ENCODE measurements at places on chromosomes 6 and 20. TPM values are rescaled to one million over a fixed set of nuclear protein-coding genes. Genes with fewer than 3 reads are reported as not detected.

The C20orf96 gene
- 2.4 TPM for total RNA-seq

The PCK1 gene
- not detected for total RNA-seq

The PAK5 gene
- not detected for total RNA-seq

The MPIG6B gene
- not detected for total RNA-seq

The BMP7 gene
- total RNA-seq, result not detected

The FLRT3 gene
- 8.7 TPM for total RNA-seq

The ACSS1 gene
- 3.6 TPM for total RNA-seq

The CABLES2 gene
- total RNA-seq, result 0.74 TPM

The MRPL14 gene
- 100.0 TPM for total RNA-seq

The HLA-DPA1 gene
- total RNA-seq, result 2.8 TPM

The APOM gene
- 2.8 TPM for total RNA-seq

The SCUBE3 gene
- total RNA-seq, result 1.8 TPM

The NECAB3 gene
- total RNA-seq, result 33.2 TPM

The MYLK2 gene
- total RNA-seq, result under 0.01 TPM

The VGLL2 gene
- total RNA-seq, result not detected

The KCNK15 gene
- 0.28 TPM for total RNA-seq

The C6orf89 gene
- total RNA-seq, result 52.9 TPM

The ETV7 gene
- 0.85 TPM for total RNA-seq

Data from smooth muscle cell of bladder (primary cell).